Stimulated activated CD4-positive, alpha-beta T cell treated with anti-CD3 and anti-CD28 coated beads, Interleukin-2, amount 100 ng/mL, for 24 hours (primary cell): ENCODE measurements at places on chromosomes 11 and 22.

DNA sequence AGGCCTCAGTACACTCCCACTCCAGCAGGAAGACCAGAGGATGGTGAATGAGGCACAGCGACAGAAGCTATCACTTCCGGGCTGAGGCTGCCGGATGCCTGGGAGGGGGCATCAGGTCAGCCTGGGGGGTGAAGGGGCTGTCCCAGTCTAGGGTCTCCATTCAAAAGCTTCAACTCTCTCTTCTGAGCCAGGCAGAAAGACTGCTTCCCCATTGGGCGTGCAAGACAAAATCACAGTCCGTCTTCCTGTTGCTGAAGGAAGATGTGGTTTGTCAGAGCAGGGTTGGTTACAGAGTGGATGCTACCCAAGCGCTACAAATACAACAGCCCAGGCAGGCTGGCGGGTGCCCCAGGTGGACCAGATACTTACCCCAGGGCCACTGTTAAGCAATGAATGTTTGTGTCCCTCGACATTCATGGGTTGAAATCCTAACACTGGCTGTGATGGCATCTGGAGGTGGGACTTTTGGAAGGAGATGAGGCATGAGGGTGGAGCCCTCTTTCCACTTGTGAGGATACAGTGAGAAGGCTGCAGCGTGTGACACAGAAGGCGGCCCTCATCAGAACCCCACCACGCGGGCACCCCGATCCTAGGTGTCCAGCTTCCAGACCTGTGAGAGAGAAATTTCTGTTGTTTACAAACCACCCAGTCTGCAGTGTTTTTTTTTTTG, 12.0 kb downstream of the UPK3A start:
- no peak for DNase-seq

GRCh38 chr11:79371152-79371551, 69.7 kb downstream of the TENM4 start:
- no peak for DNase-seq

- DNase-seq: no peak
These were observed 25.5 kb upstream of the ACR start for GRCh38 chr22:50712341-50713007.

GRCh38 chr11:113994077-113994954, 19.4 kb downstream of the HTR3A start:
- peak; percentile 43 for DNase-seq

DNA sequence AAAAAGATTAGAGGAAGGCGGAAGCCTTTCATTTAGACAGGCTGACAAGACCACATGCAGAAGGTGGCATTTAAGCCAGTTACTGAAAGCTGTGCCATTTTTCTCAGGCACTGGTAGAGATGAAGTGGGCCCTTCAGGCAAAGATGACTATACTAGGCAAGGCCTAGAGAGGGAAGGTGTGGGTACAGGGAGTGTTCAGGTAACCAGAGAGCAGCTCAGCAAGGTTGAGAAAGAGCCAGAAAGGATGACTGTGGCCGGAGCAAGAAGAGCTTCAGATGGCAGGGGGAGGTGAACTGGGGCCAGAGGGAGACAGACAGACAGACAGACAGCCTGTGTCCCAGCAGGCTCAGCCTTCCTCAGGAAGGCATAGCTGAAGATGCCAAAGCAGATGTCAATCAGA, 88.1 kb upstream of the NARS2 start:
- no peak for DNase-seq
